GDM1 (cell line): ENCODE measurements at places on chromosomes 12 and 14.

- no peak for DNase-seq
These were observed 3.3 kb upstream of the TMEM117 start for GRCh38 chr12:43832463-43833168.

DNA sequence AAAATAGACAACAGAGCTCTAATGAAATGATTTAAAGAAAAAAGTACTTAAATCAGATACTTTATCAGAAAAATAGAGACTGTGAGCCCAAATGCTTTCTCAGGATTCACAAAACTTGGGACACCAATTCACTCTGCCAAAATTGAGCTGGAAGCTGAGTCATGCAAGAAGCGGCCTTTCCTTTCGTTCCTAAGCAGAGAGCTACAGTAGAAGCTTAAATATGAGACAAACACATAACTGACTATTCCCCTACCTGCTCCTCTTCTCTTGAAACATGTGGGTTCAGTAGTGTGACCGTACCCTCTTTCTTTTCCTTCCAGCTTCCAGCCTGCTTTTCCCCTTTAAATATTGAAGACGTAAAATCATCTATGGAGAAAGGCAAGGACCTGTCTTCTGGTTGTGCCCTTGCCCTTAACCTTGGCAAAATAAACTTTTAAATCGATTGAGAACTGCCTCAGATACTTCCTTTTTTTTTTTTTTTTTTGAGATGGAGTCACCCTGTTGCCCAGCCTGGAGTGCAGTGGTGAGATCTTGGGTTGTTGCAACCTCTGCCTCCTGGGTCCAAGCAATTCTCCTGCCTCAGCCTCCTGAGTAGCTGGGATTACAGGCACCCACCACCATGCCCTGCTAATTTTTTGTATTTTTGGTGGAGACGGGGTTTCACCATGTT, 4.4 kb upstream of the SDS start:
- DNase-seq, result no peak

DNA sequence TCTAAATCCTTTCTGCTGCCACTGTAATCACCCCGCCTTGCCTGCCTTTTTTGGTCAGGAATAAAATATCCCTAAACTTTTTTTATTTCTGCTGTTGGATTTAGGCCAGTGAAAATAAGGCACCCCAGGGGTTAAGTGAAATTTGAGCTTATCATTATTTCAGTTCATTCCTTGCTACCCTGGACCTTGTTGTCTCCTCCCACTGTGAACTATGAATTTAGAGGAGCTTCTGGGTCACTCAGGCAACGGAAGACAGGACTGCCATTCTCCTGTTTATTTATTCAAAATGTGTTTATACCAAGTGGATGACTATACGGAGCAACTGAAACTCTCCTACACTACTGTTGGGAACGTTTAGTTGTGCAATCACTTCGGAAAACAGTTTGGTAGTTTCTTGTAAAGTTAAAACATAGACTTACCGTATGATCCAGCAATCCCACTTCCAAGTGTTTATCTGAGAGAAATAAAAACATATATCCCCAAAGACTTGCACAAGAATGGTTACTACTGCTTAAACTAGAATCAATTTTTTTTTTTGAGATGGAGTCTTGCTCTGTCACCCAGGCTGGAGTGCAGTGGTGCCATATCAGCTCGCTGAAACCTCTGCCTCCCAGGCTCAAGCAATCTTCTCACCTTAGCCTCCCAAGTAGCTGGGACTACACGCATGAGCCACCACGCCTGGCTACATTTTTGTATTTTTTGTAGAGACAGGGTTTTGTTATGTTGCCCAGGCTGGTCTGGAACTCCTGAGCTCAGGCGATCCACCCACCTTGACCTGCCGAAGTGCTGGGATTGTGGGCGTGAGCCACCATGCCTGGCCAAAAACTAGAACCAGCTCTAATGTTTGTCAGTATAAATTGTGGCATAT, 2.3 kb upstream of the TRAFD1 start:
- DNase-seq, result no peak

DNA sequence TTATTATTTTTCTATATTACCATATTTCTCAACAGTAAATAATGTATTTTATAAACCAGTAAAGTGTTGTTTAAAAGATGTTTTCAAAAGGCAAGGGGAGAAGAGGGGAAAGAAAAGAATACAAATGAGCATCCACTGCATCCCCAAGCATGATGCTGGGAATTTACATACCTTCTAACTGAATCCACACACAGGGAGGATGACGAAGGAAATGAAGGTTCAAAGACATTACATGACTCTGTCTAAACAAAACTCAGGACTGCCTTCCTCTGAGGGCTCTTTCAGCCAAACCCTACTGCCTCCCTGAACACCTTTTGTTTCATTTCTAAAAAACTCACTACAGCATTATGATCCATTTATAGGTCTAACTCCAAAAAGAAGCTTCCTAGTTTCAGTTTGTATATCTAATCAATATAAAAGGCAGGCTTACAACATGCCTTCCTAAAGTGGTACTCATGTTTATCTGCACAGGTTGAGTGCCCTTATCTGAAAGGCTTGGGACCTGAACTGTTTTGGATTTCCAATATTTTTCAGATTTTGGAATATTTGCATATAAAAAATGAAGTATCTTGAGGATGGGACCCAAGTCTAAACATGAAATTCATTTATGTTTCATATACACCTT, 30.3 kb downstream of the DICER1 start:
- no peak for DNase-seq
